NCI-H146 (cell line): ENCODE measurements at places on chromosomes 3 and 15.

GRCh38 chr3:161355508-161355907, 15.8 kb downstream of the SPTSSB start:
- DNase-seq: no peak

DNA sequence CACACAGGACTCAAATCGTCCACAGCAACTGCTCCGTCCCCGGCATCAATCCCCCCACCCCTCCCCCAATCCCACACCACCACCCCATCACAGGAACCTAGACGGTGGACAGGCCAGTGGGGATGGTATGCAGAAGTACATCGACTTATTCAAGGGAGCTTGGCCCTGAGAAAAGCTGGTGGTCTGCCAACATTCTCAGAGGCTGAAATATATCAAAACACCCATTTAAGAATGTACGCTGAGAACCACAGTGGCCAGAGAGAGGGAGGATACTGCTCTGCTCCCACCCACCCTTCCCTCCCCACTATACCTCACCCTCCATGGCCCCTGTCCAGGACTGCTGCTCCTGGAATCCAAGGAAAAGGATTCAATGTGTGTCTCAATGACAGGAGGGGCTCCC, 12.4 kb upstream of the USP3 start:
- DNase-seq: no peak

GRCh38 chr3:196563721-196564225, 4.6 kb downstream of the WDR53 start:
- no peak for DNase-seq

- no peak for DNase-seq
Observed at GRCh38 chr15:44489464-44489863, 47.5 kb upstream of the EIF3J start.

- DNase-seq: no peak
Observed at GRCh38 chr3:5112043-5112442, 10.0 kb upstream of the ARL8B start.

DNA sequence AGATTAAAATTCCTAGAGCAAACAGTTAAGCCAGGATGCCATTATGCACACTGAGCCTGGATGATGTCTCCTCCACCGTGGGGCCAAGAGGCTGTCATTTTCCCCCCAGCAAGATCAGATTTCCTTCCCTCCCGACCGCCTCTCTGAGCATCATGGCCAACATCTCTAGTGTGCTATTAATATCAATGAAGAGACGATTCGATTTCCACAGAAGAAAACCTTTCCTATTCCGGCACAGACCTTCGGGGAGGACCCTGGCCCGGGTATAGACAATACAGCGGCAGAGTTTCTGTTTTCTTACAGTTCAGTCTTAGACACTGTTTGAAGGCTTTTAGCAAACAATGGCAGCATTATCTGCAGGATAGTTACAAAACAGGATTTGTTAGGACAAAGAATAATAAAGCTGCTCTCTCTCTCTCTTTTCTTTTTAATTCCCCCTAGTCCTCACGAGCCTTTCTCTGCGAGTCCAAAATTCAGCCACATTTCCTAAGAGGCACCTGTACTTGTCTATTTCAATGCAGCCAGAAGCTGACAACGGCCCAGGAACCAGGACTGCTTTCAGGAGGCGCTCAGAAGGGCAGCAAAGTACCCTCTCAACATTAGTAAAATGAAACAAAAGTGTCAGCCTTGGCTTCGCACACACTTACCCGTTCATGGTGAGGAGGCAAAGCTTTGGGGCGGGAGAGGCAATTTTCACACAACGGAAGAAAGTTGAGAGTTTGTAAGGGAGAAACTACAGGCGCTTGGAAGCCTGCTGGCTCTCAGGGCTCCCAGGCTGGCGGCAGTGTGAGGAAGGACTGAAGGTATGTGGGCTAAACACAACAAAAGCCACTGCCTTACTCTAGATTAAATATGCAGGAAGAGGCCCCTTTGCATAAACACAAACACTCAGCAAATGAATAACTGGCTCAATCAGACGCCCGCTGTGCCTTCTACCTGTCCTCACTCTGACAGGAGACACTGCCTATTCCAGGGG, 278.0 kb downstream of the FOXP1 start:
- DNase-seq: peak; percentile 47

DNA sequence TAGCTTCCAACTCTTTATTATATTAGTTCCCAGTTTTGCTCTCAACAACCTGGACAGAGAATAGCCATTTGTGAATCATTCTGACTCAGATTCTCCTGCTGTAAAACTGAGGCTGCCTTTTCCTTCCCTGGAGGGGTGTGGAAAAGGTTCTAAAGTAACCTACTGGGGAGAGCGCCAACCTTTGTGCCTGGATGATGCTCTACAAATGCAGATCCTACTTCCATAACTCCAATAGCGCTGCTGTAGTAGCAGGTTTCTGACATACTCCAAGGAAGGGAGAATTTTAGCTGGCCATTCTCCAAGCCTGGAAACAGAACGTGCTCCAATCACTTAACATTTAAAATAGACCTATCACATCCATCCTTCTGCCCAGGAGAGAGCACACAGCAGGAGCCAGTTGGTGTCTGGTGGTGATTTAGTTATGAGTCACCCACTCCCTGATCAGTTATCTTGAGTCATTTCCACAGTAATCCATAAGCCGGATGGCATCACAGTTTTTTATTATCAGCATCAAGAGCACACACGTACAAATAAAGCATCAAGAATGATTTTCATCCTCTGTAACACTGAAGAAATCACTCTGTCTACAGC, 38.3 kb downstream of the MYH15 start:
- peak; percentile 47 for DNase-seq

DNA sequence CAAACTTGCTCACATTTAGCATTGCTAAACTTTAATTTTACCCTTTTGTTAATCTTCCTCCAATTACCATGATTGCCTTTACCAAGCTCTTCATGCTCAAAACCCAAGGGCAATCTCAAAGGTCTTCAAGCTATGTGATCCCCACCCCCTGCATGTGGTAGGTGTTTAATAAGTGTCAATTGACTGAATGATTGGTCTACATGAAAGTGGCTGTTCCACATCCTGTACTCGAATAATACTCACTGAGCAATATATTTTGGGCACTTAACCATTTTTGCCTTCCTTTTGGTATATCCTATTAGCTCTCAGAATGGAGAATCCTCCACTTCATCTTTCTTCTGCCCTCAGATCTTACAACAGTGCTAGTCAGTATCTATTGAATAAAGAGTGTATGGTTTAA, 17.1 kb downstream of the RBMS3 start:
- DNase-seq: no peak

- DNase-seq: no peak
Observed at GRCh38 chr15:72423256-72423655, 25.2 kb downstream of the TMEM202 start.

- DNase-seq: no peak
Observed at GRCh38 chr3:56851966-56852884, 50.5 kb upstream of the ARHGEF3 start.

- DNase-seq: no peak
Observed at GRCh38 chr3:107772016-107772415, 249.3 kb downstream of the BBX start.

DNA sequence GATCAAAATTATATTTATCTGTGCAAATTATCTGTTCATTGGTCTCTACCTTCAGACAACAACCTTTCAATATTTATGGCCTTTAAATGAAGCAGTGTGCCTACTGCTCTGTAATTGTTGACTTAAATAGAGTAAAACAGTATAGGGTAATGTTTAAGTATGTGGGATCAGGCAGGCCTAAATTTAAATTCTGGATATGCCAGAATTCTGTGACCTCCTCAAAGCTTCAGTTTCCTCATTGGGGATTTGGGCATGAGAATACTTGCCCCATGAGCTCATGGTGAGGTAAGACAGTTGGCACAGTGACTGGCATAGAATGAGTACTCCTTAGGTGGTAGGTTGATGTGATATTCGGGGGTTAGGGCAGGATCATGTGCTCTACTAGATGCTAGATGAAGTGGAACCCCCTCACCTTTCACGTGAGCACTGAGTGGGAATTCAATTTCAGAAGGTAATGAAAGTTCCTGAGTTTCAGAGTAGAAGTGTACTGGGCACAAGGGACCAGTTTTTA, 14.9 kb downstream of the ARL8B start:
- DNase-seq: no peak

GRCh38 chr3:112763258-112763657, 83.4 kb downstream of the CD200R1L start:
- no peak for DNase-seq

GRCh38 chr3:151331696-151332095, 2.3 kb upstream of the P2RY13 start:
- no peak for DNase-seq

DNA sequence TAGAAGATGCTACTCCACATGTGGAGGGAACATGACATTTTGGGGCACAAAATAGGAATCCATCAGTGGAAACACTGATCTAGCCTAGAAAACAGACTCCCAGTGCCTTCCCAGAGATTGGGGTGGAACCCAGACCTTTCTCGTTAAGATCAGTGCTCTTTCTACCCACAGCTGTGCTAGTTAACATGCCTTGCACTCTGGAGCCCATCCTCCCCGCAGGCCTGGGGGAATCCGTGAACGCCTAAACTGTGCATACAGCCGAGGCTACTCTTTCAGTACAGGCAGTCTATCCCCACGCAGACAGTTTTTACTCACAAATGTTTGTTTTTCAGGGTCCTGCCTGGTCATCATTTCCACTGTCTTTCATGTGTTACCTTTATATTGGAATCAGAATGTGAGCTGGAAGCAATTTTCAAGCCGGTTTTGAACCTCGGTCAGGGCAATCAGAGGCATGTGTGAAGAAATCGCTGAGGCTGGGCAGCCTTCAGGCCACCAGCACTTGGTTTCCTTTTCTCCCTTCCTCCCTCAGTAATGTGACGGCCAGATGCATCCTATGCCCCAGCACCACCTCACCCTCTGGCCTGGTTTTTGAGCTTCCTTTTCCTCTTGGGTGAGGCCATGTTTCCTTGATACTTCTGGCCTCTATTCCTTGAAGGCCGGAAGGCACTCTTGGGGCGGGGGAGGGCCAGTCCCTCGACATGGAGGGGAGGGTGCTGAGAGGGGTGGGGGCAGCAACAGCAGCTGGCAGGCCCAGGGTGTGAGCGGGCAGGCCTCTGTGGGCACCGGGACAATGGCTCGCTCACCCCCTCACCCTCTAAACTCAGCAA, 123.6 kb upstream of the GALNT15 start:
- no peak for DNase-seq

GRCh38 chr3:25169151-25169550, 258.9 kb upstream of the RARB start:
- no peak for DNase-seq

DNA sequence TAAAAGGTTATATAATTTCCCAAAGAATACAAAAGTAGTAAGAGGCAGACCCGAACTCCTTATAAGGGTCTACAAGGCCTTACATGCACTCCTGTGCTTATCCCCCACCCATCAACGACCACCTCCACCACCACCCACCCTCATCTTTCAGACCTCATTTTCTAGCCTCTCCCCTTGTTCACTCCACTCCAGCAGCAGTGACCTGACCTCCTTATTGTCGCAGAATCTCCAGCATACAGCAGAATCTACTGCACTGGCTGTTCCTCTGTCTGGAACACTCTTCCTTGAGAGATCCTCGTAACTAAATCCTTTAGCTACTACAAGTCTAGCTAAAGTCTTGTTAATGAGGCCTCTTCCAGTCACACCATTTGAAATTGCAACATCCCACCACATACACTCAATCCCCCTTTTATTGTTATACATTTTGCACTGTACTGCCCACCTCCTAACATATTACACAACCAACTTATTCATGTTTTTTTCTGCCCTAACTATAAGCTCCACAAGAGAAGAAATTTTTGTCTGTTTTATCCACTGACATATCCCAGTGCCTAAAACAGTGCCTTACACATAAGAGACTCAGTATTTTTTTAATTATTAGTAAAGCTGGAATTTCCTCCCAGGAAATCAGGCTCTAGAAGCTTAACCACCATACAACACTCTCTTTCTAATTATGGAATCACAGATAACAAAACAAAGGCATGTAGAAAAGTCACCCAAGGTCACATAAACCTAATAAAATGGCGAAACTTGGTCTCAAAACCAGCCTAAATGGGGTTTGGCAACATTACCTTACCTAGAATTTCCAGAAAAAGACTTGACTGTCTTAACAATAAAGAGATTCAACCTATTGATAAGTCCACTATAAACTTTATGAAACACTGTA, 40.2 kb downstream of the ZNF148 start:
- DNase-seq: no peak

DNA sequence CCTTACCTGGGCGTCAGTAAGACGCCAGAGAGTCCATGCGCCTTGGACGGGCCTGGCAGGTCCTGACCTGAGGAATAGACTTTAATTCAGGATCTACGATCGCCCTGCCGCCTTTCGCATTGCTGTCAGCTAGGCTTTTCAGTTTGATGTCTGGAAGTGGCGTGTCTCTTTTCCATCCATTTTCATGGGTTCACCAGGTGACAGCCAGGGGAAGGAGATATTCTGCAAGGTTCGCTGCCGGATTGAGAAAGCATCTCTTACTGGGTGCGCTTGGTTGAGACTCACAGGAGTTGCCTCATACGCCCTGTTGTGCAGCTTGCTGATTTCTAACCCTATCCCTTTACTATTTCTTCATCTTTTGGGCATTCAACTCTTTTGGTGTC, 7.4 kb downstream of the EPHA3 start:
- DNase-seq: no peak

- no peak for DNase-seq
Observed at GRCh38 chr3:146498002-146498736, 28.8 kb upstream of the PLSCR2 start.

GRCh38 chr3:17179381-17180205, 294.8 kb downstream of the PLCL2 start:
- DNase-seq: peak; percentile 61

DNA sequence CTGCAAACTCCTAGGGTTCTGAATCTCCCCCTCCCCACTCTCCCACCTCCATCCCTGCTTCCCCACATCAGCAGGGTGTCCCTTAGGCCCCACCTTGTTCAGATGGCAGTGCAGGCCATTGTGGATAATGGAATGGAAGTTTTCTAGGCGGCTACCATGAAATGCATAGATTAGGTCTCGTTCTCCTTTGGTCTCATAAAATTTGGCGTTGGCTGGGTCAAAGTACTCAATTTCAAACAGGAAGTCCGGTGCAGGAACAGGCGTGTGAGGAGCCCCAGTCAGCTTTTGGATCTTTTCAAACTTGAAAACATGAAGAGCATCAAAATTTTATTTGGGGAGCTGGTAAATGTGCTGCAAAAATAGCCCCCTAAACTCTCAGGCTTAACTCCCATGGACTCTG, 20.2 kb downstream of the PARP16 start:
- DNase-seq: no peak

GRCh38 chr3:184659797-184660301, 52.0 kb downstream of the MAGEF1 start:
- DNase-seq: no peak

GRCh38 chr3:119084371-119085069, 49.9 kb upstream of the IGSF11 start:
- DNase-seq: no peak

GRCh38 chr3:123605789-123606234, 21.0 kb upstream of the HACD2 start:
- peak; percentile 28 for DNase-seq
